Left ventricle myocardium superior (tissue), 1 donor: ENCODE measurements at places on chromosomes 6 and 20. TPM values are rescaled to one million over a fixed set of nuclear protein-coding genes. Genes with fewer than 3 reads are reported as not detected.

The FAM83C gene
- not detected for total RNA-seq

The SLC2A10 gene
- 1.9 TPM for total RNA-seq

The CDKAL1 gene
- total RNA-seq = 9.9 TPM

DNA sequence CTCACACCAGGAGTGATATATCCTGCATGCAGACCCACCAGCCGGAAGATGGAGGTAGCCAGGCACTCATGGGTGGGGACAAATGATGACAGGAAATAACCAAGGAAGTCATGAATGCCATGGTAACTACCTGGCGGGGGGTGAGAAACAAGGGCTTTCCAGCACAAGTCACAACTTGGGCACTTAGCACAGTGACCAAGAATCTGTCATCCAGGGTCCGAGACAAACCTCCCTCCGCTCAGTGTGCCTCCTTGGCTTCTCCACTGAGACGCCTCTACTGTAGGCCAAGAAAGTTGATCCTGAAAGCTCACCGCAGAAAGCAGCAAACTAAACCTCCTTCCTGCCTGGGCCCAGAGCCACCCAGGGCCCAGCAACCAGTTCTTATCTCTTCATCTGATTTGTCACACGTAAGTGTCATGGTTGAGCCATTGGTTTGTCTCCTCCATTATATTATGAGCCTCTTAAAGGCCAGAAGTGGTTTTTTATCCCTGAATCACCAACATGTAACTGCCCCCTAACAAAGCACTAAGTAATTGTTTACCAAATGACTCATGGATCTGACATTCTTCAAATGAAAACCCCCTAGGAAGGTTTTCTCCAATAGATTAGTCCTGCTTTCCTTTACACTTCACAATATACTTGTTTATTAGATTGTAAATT is 84.3 kb upstream of the TAB2 start:
- no peak for DNase-seq

The OR2B6 gene
- not detected for total RNA-seq

DNA sequence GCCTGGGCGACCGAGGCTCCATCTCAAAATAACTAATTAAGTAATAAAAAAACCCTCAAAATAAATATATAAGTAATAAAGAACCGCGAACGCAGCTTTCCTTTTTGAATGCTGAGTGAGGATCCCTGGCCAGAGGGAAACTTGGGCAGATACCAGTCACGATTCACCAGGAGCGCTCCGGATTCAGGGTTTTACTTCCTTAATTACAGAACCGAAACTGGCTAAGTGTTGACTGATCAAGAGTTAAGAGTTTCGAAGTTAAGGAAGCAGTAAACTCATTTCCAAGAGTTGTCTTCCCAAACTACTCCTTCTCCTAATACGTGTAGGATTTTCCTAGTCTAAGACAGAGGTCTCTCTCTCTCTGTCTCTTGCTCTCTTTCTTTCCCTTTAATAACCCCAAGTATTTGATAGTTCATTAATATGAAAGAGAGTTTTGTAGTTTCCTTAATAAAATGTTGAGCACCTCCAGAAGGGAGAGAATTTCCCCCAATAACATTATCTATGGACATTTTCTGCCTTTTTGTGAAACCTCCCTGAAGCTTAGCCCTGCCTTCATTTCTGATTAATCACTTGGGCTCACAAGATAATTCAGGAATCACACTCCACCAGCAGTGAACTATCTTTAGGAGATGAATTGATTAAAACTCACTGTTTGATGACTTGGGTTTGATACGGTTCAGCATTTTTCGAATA is 61.4 kb upstream of the ZNF217 start:
- DNase-seq = no peak

The FGD2 gene
- 8.0 TPM for total RNA-seq

GRCh38 chr6:168147205-168147738 is 68.3 kb upstream of the FRMD1 start:
- DNase-seq = no peak

The MDFI gene
- total RNA-seq = 1.3 TPM

DNA sequence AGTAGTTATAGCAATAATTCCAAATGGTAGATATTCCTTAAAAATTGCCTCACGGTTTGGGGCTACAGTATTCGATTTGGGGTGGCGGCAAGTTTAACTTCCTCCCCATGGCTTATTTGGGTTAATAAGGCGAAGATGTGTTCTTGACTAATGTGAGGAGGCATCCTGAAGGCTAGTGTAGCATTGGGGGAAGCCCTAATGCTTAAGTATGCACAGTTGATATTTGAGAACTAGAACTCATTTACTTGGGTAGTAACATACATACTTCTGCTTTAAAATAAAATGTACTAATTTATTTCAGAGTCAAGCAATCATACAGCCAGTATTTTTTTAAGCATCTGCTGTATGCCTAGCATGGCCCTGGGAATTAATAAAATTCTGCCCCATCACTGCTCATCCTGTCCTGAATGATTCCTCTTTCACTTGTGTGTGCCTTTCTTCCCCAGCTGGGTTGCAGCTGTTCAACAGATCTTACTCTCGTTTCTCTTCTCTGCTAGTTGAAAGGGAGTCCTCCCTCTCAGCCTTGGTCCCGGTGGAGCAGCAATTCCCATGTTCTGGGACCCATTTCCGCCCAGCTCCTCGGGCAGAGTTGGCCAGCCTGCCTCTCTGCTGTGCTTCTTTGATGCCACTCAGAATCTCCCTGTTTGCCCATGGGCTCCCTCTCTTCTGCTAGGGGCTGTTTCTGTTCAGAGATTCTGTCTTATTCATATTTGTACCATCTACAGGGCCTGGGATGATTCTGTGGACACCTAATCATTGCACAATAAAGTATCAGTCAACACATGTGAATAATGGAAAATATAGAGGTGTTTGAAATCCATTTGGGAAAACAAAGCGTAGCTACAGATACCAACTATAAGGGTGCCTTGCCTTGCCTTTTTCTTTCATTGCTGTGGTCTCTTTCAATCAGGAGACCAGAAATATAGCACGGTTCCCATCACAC is 104.8 kb downstream of the ARID1B start:
- peak; percentile 34 for DNase-seq

The BMP7 gene
- 32.2 TPM for total RNA-seq

DNA sequence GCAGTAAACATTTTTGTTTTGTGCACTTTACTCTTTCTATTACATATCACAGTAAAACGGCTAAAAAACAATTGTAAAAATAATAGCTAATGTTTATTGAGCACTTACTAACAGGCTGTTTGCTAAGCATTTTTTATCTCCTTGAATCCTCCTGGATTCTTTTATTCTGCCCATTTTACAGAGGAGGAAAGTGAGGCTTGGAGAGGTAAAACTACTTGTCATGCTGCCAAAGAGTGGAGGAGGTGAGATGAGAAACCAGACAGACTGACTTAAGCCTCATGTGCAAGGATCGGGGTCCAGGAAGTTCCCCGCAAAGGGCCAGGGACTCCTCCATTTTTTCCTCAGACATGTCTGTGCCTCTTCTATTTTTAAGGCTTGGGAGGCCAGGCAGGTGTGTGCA is 63.6 kb downstream of the DLGAP4 start:
- no peak for DNase-seq

The GGTLC1 gene
- not detected for total RNA-seq
